ENCODE measurements at places on chromosomes 11 and 22. TPM values are rescaled to one million over a fixed set of nuclear protein-coding genes. Genes with fewer than 3 reads are reported as not detected.

Gene NAALADL1
- 1.0 TPM for total RNA-seq

Gene KCNJ11
- 2.3 TPM for total RNA-seq

Gene OR51B2
- total RNA-seq = not detected

GRCh38 chr22:28442264-28442710 lies 237.4 kb downstream of the TTC28 start:
- peak; percentile 86 for DNase-seq

GRCh38 chr11:118485273-118485672 lies 42.0 kb upstream of the TTC36 start:
- no peak for DNase-seq

GRCh38 chr11:100445231-100445735 lies 241.8 kb upstream of the ARHGAP42 start:
- no peak for DNase-seq

GRCh38 chr11:38791346-38791961 lies 2193.4 kb upstream of the RAG2 start:
- DNase-seq = peak; percentile 31
